ENCODE measurements at places on chromosomes 4 and X. TPM values are rescaled to one million over a fixed set of nuclear protein-coding genes. Genes with fewer than 3 reads are reported as not detected.

Gene REPS2
- total RNA-seq, result 35.1 TPM

DNA sequence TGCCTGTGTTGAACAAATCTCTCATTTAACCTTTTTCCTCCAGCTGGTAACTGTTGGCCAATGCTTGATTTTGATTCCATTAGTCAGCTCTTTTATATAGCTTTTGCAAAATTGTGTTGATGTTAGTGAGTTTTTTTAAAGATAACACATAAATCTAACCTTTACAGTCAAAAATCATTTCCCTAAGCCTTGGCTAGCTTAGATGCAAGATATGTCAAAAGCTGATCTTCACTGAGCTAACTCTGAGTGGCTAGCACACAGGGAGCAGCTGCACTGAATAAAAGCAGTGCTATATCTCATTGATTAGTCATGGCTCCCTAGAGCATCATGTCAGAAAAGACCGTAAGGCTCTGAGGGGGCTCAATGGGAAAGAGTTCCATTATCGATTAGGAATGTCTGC lies 78.7 kb downstream of the PPARGC1A start:
- no peaks in the 10 kb centered on the region for H3K36me3 ChIP-seq
- no peak overlapping the region for H3K4me3 ChIP-seq
- no peaks in the 10 kb centered on the region for H3K4me1 ChIP-seq
- H3K27me3 ChIP-seq, result no peaks in the 10 kb centered on the region
- no peak for DNase-seq

DNA sequence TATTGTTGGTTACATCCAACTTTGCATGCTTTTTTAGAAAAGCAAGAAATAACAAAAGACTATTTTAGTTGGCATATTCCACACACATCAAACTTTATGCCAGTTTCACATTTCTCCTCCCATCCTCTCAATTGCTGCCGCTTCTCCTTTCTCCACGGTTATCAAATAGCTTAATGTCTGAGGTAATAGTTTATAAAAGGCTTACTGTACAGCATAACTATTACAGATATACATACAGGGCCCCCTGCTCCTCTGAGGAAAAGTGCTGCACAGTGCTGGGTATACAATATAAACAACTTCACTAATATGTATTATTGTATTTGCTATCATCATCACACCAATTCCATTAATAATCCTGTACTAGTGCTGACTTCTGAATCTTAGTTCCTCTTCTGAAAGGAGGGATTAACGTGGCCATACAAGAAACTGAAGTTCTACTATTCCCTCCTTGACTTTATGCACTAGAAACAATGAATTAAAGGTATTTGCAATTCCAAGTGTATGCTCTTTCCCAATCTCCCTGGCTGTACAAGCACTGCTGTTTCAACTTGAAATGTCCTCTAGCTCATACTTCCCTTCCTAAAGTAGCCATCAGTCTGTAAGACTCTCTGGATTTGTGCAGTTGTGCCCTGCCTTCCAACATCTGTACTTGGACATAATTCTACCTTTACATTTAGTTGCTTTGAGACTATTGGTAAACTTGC lies 2.5 kb downstream of the CCNI start:
- no peaks in the 10 kb centered on the region for H3K36me3 ChIP-seq
- H3K27me3 ChIP-seq, result no peaks in the 10 kb centered on the region
- H3K4me1 ChIP-seq, result peaks cover 8% of the 10 kb centered on the region
- H3K27ac ChIP-seq, result peak overlapping the region; percentile 100
- no peak for DNase-seq
- peak overlapping the region; percentile 97 for H3K4me3 ChIP-seq

DNA sequence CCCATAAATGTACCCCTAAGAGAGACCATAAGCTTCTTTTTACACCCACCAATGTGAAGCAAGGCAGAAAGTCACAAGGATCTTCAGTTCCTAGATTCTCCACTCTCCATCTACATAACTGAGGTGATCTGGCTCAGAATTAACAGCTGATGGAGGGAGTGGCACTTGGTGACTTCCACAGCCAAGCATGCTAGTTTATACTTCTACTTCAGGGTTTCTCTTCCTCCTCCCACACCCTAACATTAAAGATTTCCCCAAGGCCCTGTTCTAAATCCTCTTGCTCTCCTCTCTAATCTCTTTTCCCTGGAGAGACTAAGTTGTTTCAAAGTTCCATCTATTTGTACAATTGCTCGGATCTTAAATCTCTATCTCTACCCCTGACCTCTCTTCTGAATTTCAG lies 81.1 kb downstream of the MBNL3 start:
- peaks cover 6% of the 10 kb centered on the region for H3K27me3 ChIP-seq
- no peaks in the 10 kb centered on the region for H3K36me3 ChIP-seq
- no peak overlapping the region for H3K4me3 ChIP-seq
- H3K4me1 ChIP-seq, result no peaks in the 10 kb centered on the region

- no peaks in the 10 kb centered on the region for H3K27me3 ChIP-seq
- no peak overlapping the region for H3K27ac ChIP-seq
- no peaks in the 10 kb centered on the region for H3K36me3 ChIP-seq
- no peaks in the 10 kb centered on the region for H3K4me1 ChIP-seq
- DNase-seq, result peak; percentile 78
These were observed 18.4 kb downstream of the IL21 start for GRCh38 chr4:122602277-122603142.

DNA sequence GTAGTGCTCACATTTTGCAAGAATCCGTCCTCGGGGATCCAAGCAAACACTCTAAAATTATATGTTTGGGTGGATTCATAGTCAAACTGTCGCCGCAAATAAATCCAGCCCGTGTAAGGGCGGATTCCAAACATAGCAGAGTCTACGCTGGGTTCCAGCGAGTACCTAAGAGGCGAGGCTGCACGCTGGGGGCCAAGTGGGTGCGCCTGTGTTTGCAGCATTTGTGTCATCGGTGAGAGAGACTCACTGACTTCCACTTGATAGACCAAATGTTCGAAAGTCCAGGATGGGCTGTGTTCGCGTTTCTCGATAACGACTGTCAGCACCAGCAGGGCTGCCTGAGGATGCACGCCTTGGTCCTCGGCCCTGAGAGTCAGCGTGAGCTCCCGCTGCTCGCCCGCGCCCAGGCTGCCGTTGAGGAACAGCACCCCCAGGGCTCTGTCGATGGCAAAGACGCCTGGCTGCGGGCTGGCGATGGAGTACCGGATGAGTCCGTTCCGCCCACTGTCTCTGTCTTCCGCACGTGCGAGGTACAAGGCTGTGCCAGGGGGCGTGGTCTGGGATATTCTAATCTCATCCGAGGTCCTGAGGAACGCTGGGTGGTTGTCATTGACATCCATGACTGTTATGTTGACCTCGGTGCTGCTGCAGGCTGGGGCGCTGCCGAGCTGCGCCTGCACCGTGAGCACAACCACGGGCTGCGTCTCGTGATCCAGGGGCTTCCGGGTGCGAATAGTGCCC lies 158.7 kb downstream of the DCHS2 start:
- peaks cover 8% of the 10 kb centered on the region for H3K4me1 ChIP-seq
- peak overlapping the region; percentile 38 for H3K4me3 ChIP-seq
- DNase-seq, result peak; percentile 91
- H3K27me3 ChIP-seq, result peaks cover 7% of the 10 kb centered on the region
- no peak overlapping the region for H3K27ac ChIP-seq

DNA sequence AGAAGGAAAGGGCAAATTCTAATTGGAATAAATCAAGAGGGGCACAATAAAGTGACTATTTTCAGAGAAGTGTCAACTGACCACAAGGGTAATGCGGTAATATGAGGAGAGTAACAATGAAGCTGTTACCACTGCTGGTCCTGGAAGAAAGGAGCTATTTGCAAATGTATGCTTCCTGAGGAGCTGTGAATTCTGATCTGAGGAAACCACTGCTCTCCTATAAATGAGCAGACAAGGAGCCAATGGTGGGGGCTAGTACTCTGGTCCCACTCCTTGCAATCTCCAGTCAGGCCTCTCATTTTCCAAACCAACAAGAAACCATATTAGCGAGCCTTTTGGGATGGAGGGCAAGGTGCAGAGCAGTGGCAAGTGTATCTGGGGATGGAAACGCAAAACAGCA lies 770.2 kb downstream of the FSTL5 start:
- no peaks in the 10 kb centered on the region for H3K36me3 ChIP-seq
- H3K27me3 ChIP-seq, result no peaks in the 10 kb centered on the region
- no peak overlapping the region for H3K4me3 ChIP-seq
- DNase-seq, result no peak

Gene VCX2
- total RNA-seq, result not detected

DNA sequence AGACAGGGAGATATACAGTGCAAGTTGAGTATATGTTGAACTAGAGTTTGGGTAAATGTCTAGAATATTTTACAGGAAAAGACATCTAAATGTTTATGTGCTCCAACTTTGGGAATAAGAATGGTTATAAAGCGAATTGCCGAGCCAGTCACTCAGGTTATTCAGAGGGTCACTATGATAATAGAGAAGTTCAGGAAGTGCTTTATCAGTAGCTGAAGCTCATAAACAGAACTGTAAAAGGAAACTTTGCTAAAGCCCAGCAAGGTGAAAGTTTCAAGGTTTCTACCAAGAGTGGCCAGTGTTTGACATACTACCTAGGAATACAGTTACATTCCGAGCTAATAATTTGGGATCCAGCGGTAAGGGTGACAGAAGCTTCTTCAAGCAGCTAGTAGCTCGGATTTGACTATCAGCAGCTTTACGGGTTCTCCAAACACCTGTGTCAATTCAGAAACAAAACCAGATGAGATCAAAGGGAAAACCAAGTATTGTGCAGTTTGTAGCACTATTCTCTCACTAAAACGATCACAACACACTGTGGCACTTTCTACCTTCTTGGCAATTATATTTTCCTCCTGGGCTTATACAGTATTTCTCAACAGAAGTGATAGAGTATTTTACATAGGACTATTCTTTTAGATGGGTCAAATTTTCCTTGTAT lies 17.2 kb upstream of the BCLAF3 start:
- H3K27me3 ChIP-seq, result peaks cover 13% of the 10 kb centered on the region
- DNase-seq, result no peak
- H3K4me3 ChIP-seq, result no peak overlapping the region

Gene PDE6B
- 16.8 TPM for total RNA-seq

Measured in spinal cord (tissue), 10 donors.